Ecto neural progenitor cell (in vitro differentiated cells): ENCODE measurements at places on chromosomes 5 and 9.
A peak's percentile ranks its signal among the peaks of the same experiment; 100 is the strongest.

DNA sequence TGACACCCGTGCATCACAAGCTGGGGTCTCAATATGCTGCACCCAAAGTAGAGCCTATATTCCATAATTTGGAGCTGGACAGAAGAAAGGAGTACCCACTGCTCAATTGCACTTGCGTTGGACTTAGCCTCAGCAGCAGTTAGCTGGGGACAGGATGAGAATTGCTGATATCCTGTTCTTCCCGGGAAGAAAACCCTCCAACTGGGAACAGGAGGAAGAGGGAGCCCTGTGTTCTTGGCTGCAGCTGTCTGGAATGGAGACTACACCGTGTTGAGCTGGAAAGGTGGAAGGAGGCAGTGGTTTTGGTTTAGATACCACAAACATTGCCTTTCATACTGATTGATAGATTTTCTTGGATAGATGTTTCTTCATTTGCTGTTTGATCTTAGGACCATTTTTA, 24.6 kb downstream of the CNTLN start:
- no peak for DNase-seq

DNA sequence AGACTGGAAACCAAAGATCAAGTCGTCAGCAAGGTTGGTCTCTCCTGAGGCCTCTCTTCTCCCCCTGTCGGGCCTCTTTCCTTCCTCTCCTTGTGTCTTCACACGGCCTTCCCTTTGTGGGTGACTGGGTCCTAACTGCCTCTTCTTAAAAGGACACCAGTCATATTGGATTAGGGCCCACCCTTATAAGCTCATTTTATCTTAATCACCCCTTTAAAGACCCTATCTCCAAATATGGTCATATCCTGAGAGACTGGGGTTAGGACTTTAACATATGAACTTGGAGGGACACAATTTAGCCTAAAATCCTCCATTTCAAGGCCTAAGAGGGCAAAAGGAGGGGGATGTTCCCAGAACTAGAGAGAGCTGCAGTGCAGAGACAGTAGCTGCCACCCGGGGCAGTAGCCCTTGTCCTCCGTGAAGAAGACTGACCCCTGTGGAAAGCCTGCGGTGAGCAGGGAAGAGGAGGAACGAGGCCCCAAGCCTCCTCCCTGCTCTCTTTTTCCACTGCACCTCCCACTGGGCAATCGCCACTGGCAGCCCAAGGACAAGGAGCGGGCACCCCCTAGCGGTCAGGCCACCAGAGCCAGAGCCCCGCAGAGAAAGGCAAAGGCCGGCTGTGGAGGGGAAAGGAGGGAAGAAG, 34.9 kb downstream of the CFAP90 start:
- DNase-seq: peak; percentile 92

DNA sequence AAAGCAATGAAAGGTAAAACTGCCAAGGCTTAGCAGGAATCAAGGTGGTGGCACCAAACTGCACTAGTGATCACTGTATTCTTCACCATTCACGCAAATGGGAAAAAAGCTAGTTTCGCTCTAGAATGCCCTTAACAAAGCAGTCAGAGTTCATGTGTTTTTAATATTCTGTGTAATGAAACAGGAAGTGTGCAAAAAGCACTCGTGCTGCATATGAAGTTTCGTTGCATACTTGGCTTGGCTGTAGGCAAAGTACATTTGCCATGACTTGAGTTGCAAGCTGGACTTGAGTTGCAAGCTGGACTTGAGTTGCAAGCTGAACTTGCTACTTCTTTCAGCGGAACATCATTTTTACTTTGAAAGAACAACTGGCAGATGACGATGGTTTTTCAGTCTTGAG, 55.4 kb downstream of the FOXI1 start:
- no peak for DNase-seq

GRCh38 chr9:103713631-103714030, 380.5 kb upstream of the SMC2 start:
- DNase-seq: no peak

GRCh38 chr5:9239626-9240025, 306.2 kb downstream of the SEMA5A start:
- no peak for DNase-seq

DNA sequence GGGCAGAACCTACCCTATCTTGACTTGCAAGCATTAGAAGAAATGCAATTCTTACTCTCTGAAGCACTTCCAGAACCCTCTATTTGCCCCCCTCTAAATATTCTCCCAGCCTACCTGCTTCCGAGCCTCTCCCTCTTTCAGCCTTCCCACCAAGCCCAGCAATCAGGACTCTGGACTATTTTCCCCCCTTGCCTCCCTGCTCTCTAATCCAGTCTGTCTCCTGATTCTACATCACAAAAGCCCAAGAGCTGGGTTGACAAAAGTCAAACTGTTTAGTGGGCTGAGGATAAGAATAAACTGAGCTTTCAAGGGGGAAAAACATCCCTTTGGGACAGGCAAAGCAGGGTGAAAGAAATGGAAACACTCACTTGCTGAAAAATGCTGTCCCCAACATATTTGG, 123.2 kb upstream of the KIF2A start:
- DNase-seq: no peak

GRCh38 chr9:124290743-124291554, 33.2 kb downstream of the NEK6 start:
- no peak for DNase-seq
